CD4-positive, alpha-beta memory T cell (primary cell): ENCODE measurements at places on chromosomes 2 and 18. TPM values are rescaled to one million over a fixed set of nuclear protein-coding genes. Genes with fewer than 3 reads are reported as not detected.

Gene CCDC178
- not detected for total RNA-seq

Gene CNTNAP5
- not detected for total RNA-seq

Gene REG3A
- not detected for total RNA-seq

Gene ABCA12
- not detected for total RNA-seq

Gene RGPD3
- 0.44 TPM for total RNA-seq

DNA sequence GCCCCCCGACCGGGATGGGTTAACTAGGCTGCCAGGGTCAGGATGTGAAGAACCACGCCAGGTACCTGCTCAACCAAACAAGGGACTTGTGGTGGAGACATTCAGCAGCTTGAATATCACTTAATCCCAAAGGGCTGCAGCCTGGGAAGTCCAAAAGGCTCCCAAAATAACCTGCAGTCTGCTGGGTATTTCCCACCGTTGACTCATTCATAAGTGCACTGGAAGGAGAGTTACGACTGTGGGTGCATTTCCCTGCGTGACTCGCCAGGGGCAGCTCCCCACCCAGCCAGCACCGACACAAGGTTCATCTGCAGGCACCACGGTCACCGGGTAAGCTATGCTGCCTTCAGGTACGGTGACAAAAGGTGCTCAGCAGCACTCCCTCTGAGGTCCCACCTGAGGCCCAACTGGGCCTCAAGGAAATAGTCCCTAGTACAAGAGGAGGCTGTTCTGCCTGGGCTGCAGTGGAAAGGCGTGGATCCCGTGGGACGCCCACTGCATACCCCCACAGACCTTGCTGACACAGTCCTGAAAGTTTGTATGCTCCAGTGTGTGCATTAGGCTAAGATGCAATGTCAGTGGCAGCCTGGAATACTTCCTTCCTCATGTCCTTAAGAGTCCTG is 86.5 kb downstream of the UXS1 start:
- peak; percentile 39 for DNase-seq

- DNase-seq = no peak
Observed at GRCh38 chr18:74225193-74225840, 66.4 kb downstream of the CYB5A start.

GRCh38 chr18:32629292-32629691 is 143.5 kb downstream of the KLHL14 start:
- no peak for DNase-seq

DNA sequence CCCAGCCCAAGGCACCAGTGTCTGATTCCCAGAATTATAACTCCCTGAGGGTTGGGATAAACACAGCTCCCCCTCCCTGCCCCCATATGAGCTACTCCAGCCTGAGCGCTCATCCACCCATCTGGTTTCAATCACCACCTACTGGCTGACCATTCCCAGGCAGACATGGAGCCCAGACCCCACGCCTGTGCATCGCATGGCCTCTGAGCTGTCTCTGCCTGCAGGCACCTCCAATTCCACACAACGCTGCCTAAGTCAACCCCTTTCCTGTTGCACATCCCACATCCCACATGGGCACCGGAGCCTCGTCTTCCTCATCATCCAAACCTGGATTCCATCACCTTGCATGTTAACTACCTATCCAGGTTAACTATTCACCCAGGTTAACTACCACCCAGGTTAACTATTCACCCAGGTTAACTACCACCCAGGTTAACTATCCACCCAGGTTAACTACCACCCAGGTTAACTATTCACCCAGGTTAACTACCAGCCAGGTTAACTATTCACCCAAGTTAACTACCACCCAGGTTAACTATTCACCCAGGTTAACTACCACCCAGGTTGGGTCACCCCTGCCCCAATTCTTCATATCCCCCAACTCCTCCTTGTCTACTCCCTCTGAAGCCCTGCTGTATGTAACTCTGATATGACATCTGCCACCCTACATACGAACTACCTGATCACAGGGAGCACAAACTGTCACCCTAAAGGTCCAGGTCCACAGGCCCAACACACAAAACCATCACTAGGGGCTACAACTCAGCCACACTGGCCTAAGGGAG is 47.8 kb downstream of the TEX51 start:
- DNase-seq = no peak

- no peak for DNase-seq
Observed at GRCh38 chr18:58953627-58954026, 89.0 kb downstream of the ZNF532 start.

DNA sequence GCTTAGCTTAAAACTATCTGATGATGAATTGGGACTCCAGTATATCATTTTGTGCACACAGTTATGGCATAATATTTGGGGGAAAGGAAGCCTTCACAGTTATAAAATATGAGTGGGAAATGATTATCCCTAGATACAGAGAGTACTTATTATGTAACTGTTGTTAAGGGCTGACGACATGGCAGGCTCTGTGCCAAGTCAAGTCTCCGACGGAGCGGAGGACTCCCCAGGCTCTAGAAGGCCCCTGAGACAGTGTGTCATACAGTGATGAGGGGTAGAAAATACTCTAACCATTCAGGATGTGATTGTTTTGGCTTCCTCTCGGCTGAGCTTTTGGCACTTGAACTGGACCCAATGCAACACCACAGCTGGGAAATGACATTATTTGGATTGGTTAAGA is 211.8 kb downstream of the SLC8A1 start:
- no peak for DNase-seq

DNA sequence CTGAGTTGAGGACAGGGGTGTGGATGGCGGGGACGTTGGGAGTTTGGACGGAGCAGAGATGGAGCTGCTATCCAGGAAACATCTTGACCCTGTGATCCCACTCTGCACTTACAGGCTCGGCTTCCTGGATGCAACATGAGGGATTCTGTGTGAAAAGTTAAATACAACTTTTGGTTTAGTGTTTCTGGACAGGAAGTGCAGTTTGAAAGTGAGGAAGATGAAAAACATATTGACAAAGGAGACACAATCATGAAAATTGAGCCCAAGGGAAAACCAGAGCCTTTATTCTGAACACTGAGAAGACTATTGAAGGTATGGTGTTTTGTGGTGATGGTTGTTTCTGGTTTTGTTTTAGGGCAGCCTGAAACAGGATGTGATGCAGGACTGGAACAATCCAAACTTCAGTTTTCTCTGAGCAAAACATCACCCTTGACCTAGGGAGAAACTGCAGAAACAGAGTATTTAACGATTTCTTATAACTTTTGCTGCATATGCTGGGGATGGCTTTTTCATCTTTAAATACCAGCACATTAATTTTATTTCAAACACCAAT is 76.5 kb upstream of the RFX8 start:
- no peak for DNase-seq

DNA sequence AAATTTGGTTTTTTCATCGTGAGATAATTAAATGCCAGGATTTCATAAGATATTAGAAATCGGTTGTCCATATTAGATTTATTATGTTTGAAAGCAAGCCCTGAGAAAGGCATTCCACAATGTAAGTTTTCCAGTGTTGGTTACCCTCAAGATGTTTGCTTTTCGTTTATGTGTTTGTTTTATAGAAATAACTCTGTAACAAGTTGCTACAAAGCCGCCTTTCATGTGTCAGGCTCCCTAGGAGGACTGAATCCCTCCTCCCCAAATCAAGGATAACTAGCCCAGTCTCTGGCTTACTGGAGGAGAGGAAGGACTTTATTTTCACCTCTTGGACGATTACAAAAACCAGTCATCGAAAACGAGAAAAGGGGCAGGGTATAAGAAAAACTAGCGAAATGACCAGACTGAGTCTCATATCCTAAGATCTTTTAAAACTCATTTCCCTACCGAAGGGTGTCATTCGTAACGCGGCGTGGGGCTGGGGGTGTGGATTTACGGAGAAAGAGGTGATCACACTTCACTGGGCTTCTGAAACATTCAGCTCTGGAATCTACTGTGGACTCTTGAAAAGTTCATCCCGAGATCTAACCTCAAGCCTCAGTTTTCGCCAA is 1.0 kb upstream of the PEX13 start:
- DNase-seq = no peak

DNA sequence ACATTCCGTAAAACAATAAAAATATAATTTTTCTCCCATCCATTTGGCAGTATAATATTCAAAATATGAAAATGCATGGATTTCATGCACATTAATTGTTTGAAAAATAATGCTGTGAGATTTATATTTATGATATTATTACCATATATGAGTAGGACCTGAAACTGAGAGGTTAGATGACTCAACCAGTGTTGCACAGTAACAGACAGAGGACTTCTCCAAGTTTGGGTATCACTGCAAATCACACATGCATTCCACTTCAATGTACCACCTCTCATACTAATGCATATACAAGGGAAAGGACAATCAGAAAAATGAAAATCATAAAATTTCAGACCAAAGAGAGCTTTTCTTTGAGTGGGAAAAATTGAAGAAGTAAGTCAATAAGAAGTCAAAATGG is 269.5 kb downstream of the SOCS6 start:
- no peak for DNase-seq

DNA sequence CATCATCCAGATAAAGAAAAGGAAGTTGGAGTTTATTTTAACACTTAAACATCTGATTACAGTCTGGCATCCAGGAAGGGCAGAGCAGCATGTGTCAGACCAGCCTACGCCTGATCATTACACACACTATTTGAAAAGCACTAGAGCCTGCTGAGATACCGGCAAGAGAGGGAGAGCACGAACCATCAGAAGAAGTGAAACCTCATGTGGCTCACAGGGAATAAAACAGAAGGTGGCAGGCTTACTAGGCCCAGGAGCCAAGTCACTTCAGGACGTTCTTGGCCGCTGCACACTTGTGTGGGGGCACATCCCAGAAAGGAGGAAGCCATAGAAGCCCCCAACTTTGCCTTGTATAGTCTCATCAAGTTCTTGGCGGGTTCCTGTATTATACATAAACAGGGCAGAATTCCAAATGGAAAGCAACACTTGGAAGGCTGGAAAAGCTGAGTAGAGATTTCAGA is 105.5 kb downstream of the UGGT1 start:
- no peak for DNase-seq

DNA sequence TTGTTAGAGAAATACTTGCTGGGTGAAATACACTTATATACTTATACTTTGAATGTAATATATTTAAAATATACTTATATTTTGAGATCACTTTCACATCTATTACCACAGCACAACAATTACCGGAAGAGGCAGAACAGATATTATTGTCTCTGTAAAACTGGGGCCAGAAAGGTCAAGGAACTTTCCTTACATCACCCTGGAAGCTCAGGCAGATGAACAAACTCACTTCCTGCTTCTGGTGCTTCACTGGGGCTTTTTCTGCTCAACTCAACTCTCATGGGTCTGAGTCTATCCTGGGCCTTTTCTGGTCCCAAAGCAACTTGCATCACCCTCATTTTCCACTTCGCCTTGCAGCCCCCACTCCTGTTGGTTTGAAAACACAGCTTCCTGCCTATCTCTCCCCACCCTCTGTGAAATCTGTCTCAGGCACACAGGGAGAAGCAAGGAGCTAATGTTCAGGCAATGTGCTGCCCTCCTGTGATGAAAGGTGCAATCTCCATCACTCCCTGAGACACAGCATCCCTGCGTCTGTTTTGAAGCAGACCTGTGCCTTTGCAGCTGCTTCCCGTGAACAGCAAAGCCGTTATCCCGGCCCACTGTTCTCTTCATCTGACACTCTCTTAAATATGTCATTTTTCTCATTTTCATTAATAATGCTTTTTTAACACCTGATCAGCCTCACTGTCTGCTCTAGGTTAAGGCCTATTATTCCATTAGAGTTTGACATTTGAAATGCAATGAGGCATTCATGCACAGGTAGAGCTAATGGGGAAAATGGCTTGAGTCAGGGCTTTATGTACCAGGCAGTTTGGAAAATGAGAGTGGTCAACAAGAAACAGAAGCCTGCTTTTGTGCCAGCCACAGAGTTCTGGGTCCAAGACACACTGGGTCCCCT is 251.9 kb upstream of the CHAC2 start:
- no peak for DNase-seq

GRCh38 chr18:58168221-58168620 is 124.2 kb downstream of the NEDD4L start:
- no peak for DNase-seq

DNA sequence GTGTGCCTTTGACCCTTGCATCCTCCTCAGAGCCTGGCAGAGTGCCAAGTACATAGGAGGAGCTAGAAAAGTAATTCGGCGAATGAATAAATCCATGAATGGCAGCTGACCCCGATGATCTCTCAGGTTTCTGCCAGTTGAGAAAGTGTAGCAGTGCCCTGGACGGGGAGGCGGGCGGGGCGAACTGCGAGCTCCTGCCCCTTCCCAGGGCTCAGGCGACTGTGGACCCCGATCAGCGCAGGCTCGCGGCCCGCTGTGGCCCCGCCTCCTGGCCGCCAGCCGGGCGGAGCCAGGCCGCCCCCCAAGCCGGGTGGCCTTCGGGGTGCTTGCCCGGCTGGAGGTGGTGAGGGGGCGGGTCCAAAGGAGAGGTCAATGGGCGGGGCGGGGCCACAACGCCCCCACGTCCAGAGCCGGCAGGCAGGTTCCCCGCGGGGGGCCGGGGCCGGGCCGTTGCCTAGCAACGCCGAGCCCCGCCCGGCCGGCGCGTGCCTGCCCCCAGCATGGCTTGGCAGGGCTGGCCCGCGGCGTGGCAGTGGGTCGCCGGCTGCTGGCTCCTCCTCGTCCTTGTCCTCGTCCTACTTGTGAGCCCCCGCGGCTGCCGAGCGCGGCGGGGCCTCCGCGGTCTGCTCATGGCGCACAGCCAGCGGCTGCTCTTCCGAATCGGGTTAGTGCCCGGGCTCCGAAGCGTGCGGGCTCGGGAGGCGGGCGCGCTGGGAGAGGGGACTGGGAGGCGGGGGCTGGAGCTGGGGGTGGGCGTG is 30.6 kb upstream of the TMBIM1 start:
- DNase-seq = peak; percentile 50

- peak; percentile 53 for DNase-seq
Observed at GRCh38 chr2:197786010-197786877, 1.1 kb upstream of the BOLL start.

DNA sequence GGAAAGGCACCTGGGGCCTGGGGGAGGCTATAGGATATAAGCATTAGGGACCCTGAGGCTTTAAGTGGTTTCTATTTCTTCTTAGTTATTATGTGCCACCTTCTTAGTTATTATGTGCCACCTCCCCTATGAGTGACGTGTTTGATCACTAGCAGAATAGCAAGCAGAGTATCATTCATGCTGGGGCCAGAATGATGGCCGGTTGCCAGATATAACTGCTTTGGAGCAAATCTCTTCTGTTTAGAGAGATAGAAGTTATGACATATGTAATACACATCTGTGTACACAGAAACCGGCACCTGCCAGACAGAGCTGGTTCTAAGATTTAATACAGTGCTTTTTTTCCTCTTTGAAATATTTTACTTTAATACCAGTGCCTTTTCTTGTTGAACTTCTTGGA is 29.4 kb downstream of the LIPG start:
- no peak for DNase-seq
